ENCODE measurements at places on chromosomes 16 and 17. TPM values are rescaled to one million over a fixed set of nuclear protein-coding genes. Genes with fewer than 3 reads are reported as not detected.
A peak's percentile ranks its signal among the peaks of the same experiment; 100 is the strongest.

- DNase-seq, result peak; percentile 67
Measured at GRCh38 chr17:44110823-44111633, 12.4 kb downstream of the HDAC5 start.

DNA sequence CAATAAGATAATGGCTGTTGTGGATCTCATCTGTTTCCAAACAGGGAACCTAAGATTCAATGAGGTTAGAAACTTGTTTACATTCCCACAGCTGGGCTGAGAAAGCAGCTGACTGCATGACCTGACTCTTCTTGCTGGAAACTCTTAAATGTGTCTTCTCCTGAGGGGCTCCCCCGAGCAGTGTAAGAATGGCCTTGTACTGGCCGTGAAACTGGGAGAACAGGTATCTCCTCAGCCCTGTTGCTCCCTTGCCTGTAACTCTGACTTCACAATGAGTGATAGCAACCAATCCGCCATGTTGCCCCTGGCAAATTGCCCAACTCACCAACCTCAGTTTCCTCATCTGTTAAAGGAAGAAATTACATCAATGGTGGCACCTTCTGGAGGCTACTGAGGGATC is 59.1 kb upstream of the CCL2 start:
- DNase-seq, result no peak

GRCh38 chr16:54118846-54119245 is 167.7 kb downstream of the IRX3 start:
- no peak for DNase-seq

LPO gene
- not detected for total RNA-seq

GRCh38 chr17:82740906-82741759 is 5.7 kb downstream of the FN3K start:
- DNase-seq, result no peak

GRCh38 chr17:45346216-45347015 is 29.6 kb upstream of the MAP3K14 start:
- DNase-seq, result no peak

- no peak for DNase-seq
Measured at GRCh38 chr16:67202426-67202825, 3.5 kb downstream of the ELMO3 start.
